ENCODE measurements at places on chromosomes 6 and 20. TPM values are rescaled to one million over a fixed set of nuclear protein-coding genes. Genes with fewer than 3 reads are reported as not detected.

The GSTA4 gene
- total RNA-seq: 35.8 TPM

- DNase-seq: peak; percentile 97
- no peak overlapping the region for H3K27ac ChIP-seq
- peaks cover 3% of the 10 kb centered on the region for H3K4me1 ChIP-seq
- no peak overlapping the region for H3K4me3 ChIP-seq
- H3K27me3 ChIP-seq: no peaks in the 10 kb centered on the region
- no peaks in the 10 kb centered on the region for H3K36me3 ChIP-seq
Measured at GRCh38 chr20:8454137-8454712, 322.2 kb downstream of the PLCB1 start.

DNA sequence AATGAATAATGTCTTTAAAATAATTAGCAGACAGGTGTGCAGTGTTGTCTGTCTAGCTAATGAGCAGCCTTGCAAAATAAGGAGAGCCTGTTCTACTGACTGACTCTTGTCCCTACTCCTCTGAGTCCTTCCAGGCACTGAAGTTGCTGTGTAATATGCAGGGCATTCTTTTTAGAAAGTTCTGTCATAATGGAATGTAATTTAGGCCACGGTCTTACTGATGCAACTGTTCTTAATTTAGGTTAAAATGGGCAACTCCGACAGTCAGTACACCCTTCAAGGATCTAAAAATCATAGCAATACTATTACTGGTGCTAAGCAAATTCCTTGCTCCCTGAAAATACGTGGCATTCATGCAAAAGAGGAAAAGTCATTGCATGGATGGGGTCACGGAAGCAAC, 133.9 kb downstream of the TIAM2 start:
- peaks cover 14% of the 10 kb centered on the region for H3K4me1 ChIP-seq
- DNase-seq: no peak
- H3K36me3 ChIP-seq: peaks cover 1% of the 10 kb centered on the region
- no peak overlapping the region for H3K4me3 ChIP-seq

DNA sequence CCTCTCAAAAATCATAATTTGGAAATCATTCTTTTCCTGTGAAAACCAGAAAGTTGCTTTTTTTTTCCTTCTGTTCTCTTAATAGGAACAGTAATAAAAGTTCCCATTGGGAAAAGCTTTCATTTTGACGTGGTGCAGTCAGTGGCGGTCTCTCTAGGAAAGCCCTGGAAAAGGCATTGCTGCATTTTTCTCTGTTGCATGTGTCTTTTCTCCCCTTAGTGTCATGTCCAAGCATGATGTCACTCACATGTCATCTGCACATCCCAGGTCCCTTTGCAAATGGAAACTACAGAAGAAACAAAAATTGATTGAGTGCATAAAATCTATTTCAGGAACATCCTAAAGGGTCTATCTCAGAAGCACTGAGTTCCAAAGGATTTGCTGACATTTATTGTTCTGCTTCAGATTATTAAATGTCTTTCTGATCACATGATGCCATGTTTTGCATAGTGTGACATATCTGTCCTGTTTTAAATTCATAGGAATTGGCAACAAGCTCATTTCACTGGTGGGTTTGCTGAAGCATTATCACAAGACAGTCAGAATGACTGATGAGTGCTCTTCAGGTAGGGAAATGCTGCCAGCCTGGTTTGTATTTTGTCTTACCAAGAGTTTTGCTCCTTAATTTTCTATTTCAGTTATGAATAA, 208.7 kb downstream of the SOX4 start:
- H3K27ac ChIP-seq: no peak overlapping the region
- peaks cover 11% of the 10 kb centered on the region for H3K4me1 ChIP-seq
- H3K36me3 ChIP-seq: no peaks in the 10 kb centered on the region
- no peaks in the 10 kb centered on the region for H3K27me3 ChIP-seq

DNA sequence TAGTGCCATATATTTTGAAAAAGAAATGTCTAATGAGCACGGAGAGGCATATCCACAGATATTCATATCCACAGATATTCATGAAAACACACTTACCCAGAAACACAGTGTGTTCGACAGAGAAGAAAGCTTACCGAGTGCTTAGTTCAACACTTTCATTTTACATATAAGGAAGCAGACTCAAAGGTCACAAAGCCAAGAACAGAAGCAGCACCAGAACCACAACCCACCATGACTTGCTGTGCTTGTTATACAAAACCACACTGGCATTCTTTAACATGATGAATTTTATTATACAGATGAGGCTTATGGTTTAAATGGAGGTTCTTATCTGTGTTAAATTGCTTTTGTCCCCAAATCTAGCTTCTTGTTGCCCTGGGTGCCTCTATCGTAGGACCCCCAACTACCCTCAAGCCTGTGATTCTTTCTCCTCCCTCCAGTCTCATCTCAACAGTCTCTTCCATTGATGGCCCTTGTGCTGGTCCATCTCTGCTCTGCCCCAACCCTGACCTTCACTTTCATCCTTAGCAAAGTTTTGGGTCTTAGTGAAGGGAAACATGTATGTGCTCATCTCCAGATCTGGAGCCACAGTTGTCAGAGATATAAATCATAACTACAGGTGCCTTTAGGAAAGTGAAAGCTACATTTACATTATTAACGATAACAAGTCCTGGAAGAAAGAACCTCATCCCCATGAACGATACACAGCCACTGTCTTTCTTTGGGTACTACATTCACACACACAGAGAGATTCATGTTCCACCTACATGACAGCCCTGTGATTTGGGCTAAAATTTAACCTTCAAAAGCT, 40.0 kb downstream of the SF3B5 start:
- peaks cover 12% of the 10 kb centered on the region for H3K27me3 ChIP-seq
- H3K4me3 ChIP-seq: no peak overlapping the region
- no peak overlapping the region for H3K27ac ChIP-seq
- no peaks in the 10 kb centered on the region for H3K36me3 ChIP-seq
- no peaks in the 10 kb centered on the region for H3K4me1 ChIP-seq
